ENCODE measurements at places on chromosomes 5 and 9.

GRCh38 chr5:116487045-116487444 lies 87.6 kb downstream of the SEMA6A start:
- no peak for DNase-seq

- DNase-seq, result peak; percentile 15
These were observed 1.3 kb downstream of the TENT2 start for GRCh38 chr5:79613549-79613948.

- DNase-seq, result no peak
These were observed 16.7 kb downstream of the MAMDC2 start for GRCh38 chr9:70060148-70060882.

DNA sequence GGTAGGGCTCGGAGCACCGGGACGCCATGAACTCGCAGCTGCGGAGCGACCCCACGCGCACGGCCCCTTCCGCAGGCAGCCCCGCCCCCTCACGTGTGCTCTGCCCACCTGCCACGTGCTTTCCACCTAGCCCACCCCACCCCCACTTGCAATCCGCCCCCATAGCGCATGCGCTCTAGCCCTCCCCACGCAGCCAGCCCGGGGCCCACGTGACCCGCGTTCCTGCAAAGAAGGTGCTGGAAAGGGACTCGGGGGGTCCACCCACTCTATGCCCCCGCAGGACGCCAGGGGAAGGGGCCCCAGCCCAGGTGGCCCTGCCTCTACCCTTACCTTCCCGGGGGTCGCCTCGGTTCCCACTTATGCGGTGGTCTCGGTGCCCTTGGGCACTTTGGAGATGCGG lies at the start of gene SOHLH1:
Gene SOHLH1, minus strand, starts transcription at position 42 of the 400 bp plus-strand sequence. Its CDS starts 14 bp downstream, at position 28.
- no peak for DNase-seq

DNA sequence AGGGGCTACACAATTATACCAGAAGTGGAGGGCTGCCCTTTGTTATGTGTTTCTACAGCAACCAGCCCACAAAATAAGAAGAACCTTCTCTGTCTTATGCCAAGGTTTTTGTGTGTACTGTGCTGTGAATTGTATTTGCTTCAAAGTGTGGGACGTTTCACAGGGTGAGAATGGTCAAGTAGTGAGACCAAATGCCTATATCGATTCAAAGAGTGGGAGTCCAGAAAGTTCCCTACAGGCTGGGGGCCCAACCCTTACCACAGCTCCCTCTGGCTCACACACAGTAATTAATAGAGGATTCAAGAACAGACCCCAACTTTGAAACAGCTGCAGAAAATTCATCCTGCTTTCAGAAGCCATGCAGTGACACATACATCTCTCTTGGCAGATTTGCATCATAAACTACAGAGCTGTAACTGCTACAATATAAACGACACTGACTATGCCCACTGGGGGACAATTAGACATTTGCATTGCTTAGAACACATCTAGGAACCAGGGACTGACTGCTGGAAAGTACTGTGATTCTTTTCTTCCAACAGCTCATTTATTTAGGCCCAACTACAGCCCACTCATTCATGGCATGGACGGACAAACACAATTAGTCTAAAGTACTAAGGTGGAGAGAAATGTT lies 12.8 kb downstream of the ENC1 start:
- DNase-seq, result no peak

- DNase-seq, result peak; percentile 36
These were observed 475.3 kb upstream of the RIOK2 start for GRCh38 chr5:97658116-97658900.

DNA sequence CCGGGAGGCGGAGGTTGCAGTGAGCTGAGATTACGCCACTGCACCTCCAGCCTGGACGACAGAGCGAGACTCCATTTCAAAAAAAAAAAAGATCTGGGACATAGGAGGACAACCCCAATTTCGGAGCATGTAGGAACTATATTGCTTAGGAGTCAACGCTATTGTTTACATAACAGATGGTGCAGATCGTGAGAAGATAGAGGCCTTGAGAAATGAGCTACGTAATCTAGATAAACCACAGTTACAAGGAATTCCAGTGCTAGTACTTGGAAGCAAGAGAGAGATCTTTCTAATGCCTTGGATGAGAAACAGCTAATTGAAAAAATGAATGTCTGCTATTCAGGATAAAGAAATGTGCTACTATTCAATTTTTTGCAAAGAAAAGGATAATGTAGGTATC lies 20.3 kb downstream of the TBC1D2 start:
- DNase-seq, result no peak

DNA sequence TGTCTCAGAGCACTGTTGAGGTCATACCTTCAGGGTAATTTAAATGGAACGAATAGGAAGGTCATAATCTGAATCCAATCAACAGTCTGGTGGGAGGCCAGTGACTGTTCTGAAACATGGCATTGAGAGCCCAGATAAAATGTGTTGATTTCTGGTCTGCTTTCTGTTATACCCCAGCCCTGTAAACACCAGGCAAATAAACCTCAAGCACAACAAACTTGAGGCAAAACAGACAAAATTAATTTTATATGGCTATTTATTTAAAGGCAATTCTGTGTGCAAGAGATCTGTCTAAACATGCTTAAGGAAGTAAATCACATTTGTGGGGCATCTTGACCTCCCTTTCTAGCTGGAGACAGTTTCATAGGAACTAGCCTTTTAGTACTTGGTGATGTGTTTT lies 140.9 kb upstream of the SPEF2 start:
- DNase-seq, result no peak

GRCh38 chr5:65916636-65917035 lies 9.7 kb upstream of the ERBIN start:
- DNase-seq, result no peak

DNA sequence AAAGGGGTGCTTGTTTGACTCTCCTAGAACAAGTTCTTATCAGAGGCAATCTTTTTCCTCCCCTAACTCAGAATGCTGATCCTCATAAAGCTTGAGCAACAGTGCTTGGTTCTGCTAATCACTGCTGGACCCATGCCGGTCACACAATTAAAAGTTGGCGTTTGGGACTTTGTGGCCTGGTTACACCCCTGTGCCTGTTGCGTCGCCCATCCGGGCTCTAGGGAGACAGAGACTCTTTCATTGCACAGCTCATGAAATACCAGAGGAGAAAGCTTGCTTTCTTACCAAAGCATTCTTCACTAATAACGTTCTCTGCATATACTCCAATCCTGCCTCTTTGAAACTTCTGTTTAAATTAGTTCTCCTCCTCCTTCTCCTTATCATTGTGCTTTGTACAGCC lies 301.1 kb downstream of the NR3C1 start:
- no peak for DNase-seq

- no peak for DNase-seq
These were observed 32.1 kb upstream of the POMT1 start for GRCh38 chr9:131470581-131470991.

DNA sequence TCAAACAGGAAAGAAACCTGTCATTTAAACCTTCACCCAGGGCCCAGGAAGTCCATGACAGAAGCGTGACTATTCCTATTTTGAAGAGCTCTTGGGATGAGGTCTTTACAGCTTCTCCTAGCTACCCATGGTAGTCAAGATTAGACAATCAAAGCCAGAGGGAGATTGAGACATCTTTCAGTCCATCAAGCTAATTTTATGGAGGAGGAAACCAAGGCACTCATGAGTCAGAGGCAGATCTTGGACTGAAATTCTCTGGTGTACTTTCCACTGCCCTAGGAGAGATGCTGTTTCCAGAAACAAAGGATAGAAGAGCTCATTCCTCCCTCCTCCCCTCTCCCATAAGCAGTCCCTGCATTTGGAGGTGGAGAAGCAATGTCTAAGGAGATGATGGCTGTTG lies 9.2 kb downstream of the TNFSF8 start:
- DNase-seq, result no peak

GRCh38 chr9:36217256-36217968 lies 26.7 kb downstream of the CLTA start:
- DNase-seq, result no peak

DNA sequence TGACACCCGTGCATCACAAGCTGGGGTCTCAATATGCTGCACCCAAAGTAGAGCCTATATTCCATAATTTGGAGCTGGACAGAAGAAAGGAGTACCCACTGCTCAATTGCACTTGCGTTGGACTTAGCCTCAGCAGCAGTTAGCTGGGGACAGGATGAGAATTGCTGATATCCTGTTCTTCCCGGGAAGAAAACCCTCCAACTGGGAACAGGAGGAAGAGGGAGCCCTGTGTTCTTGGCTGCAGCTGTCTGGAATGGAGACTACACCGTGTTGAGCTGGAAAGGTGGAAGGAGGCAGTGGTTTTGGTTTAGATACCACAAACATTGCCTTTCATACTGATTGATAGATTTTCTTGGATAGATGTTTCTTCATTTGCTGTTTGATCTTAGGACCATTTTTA lies 24.6 kb downstream of the CNTLN start:
- DNase-seq, result no peak

- no peak for DNase-seq
These were observed 114.7 kb upstream of the OR13F1 start for GRCh38 chr9:104389341-104389740.
